AG04450 (cell line): ENCODE measurements at places on chromosomes 5 and 9. TPM values are rescaled to one million over a fixed set of nuclear protein-coding genes. Genes with fewer than 3 reads are reported as not detected.

DNA sequence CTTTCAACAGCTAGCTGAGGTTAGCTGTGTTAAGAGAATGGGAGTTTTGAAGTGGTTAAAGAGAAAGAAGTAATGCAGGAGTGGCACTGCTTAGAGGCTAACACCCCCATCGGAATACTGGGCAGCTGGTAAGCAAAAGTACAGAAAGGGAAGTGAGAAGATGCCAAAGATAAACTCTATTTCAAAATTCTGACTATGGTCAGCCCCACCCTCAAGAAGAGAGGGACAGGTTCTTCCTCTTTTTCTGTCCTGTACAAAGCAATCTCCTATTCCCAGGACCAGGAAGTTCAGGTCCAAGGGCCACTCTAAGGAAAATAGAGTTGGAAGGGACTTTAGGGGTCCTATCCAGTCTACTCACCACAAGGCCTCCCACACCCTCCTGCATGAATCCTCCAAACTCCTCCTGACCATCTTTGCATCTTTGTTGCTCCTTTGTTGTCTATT lies 45.9 kb upstream of the JAK2 start:
- no peak for DNase-seq

- DNase-seq = no peak
These were observed 361.8 kb downstream of the CAAP1 start for GRCh38 chr9:26530841-26531240.

DNA sequence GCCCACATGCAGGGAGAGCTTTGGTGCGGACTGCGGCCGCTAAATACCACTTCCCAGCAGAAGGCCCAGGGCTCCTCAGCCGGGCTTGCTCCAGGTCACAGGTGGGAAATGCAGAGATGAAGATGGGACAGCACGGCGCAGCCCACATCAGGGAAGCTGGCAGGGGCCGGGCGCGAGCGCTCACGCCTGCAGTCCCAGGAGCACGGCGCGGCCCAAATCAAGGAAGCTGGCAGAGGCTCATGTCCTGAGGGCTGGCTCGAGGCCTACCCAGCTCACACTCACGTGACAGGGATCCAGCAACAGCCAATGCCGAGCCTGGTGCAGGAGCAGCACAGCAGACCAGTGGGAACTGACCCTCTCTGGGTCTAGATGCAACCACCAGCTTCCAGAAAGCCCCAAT lies 16.3 kb downstream of the LPCAT1 start:
- no peak for DNase-seq

DNA sequence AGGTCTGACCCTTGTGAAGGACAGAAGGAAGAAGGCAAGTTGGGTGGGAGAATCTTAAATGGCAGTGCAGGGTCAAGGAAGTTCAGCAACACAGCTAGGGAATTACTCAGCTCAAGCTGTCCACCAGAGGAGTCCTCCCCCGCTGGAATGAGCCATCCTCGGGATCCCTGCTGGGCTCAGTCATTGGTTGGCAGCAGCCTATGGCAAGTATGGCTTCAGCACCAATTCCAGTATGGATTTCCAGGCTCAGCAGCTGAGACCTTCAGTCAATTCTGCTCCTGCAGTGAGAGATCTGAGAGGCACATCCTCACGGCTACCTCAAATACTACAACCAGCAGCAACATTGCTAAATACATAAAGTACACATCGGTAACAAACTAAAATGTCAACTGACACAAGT lies 280.6 kb upstream of the PIK3R1 start:
- no peak for DNase-seq

DNA sequence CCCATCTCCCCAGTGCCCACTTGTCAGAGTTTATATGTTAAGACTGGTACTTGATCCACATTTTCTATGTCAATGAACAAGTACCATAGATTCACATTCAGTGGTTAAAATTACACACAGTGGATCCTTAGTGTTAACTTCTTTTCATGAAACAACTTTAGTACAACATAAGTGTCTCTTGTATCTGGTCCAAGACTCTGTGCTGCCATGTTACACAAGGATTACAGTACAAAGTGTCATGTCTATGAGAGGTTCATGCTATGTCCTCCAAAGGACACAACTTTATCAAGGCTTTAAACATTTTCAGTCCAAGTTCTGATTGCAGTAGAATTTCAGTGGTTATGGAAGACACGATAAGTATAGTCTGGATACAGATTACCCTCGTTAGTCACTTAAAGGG lies 13.3 kb upstream of the VLDLR start:
- DNase-seq = no peak

GRCh38 chr9:107208121-107208520 lies 75.0 kb upstream of the RAD23B start:
- DNase-seq = no peak

- DNase-seq = no peak
These were observed 869.2 kb upstream of the DMAC1 start for GRCh38 chr9:8668751-8669150.

DNA sequence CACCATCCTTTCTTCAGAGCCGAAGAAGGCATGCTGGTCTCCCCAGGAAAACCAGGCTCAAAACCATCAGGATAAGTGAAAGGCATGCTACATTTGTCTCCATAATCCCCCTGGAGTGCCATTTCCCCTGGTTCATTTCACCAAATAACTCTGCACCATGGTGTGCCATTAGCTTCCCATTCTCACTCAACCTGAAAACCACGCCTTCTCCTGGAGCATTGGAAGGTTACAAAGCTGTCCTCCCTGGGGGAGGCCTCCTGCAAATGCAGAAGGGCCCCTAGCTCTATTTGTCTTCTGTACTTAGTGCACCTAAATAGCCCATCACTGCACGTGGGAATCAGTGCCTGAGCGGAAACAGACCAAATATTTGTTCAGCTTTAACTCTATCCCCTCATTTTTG lies 90.2 kb upstream of the ICE1 start:
- DNase-seq = no peak

GRCh38 chr5:36392818-36393217 lies 91.1 kb upstream of the RANBP3L start:
- DNase-seq = no peak

DNA sequence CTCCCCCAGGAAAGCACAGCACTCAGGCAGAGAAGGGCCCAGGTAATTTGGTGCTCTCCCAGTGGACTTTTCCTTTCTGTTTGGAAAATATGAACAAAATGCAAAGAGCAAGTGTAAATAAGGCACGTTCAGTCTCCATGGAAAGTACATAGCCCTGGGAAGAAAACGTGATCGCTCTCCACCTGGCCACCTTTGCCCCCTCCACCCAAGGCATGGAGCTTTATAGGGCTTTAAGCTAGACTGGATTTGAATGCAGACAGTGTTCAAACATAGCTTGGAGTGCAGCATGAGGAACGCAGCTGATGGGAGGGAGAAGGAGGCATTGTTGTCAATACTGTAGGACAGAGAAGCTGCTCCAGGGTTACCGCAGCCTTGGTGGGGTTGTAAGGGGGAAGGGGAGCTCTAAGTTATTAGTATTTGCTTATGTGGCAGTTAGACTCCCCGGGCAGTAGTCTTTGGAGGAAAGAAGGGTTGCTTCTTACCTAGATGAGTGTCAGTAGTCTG lies 500.2 kb downstream of the SPOCK1 start:
- DNase-seq = no peak

GRCh38 chr9:69834591-69835184 lies 14.1 kb downstream of the CFAP95 start:
- DNase-seq = no peak

DNA sequence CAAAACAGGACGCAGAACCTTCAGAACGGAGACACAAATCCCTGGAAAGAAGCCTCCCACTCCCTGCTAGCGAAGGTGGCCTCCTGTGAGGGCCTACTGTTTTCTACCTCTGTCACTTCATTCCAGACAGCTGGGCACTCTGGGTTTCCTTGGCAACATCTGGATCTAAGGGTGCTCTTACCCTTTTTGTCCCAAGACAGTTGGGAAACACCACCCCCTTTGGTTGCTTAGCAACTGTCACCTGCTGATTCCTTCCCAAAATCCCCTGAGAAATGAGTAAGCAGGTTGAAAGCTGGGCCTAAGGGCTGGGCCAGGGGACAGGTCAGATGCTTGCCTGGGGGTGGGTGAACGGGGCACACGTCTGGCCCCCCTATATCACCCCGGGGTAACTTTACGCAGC lies 29.4 kb downstream of the NANS start:
- DNase-seq = no peak

DNA sequence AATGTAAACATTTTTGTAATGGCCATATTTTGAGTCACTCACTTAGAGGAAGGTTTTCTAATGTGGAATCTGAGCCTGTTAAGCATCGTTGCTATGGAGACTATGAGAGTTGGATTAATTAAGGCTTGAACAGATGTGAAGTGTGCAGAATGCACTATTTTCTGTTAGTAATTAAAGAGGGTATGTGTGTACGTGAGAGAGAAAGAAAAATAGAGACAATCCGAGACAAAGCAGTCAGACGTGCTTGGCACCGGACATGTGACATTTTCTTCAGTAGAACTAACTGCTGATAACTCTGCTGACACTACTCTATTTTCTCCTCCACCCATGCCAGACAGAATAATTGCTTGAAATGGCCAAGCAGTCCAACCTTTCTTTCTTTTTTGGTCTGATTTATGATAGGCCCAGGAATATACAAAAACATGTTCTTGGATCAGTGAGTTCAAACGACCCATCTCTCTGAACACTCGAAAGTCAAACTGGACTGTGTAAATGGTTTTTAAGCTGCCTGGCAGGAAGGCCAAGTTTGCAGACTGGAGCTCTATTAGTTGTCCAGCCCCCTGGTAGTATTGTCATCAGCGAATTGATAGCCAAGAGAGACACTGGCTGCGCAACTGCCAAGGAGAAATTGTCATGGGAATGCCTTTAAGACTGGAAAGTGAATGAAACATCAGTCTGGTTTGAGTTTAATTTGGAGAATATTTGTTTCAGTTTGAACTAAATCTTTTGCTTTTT lies 322.1 kb downstream of the ARHGEF28 start:
- no peak for DNase-seq

DNA sequence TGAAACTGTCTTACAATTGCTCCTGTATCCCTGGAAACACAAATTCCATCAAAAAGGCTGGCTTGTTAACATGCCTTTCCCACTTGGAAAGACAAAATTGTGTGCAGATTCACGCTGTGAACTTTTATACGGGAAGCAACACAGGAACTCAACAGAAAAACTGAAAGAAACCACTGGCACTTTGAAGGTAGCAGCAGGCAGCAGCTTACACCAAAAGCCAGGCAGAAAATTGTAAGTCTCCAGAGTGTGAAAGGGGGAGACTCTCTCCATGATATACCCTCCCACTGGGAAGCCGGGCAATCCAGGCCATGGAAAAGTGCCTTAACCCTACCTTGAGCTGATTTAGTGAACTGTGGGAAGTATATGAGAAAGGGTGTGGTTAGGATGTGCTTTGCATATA lies 943.7 kb downstream of the CDH18 start:
- no peak for DNase-seq

DNA sequence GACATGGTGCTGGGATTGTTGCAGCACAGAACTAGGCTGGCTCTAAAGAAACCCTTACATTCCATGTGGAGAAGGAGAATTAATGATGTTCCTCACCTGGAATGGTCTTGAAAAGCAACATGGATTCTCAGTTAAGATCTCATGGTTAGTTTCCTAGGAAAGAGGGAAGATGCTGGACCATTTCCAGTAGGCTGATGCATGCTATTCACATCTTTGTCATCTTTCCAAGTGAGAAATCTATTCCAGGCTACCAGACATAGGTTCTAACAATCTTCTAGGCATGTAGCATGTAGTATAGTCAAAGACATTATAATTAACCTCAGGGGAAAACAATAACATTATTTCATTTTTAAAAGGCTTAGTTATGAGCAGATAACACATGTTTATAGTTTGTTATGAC lies 44.3 kb downstream of the TMEM252 start:
- no peak for DNase-seq

The CCNJL gene
- 3.8 and 4.4 TPM in 2 replicates for polyA plus RNA-seq

The ANKRD55 gene
- polyA plus RNA-seq = not detected in 2 replicates

The DRD1 gene
- 0.11 TPM in 2 replicates for polyA plus RNA-seq

The TSSK1B gene
- polyA plus RNA-seq = 0.10 TPM in 1 of 2 replicates, not detected in the other

The LRRC14B gene
- polyA plus RNA-seq = not detected in 2 replicates

The PRELID2 gene
- 3.9 and 5.4 TPM in 2 replicates for polyA plus RNA-seq
